ENCODE measurements at places on chromosomes 12 and 14. TPM values are rescaled to one million over a fixed set of nuclear protein-coding genes. Genes with fewer than 3 reads are reported as not detected.

The PTPN6 gene
- total RNA-seq: 0.88 TPM

The C12orf42 gene
- total RNA-seq: not detected

The PLEKHD1 gene
- 0.05 TPM for total RNA-seq

The PMEL gene
- total RNA-seq: 1.0 TPM

The TTC6 gene
- 2.6 TPM for total RNA-seq

The RNFT2 gene
- 11.0 TPM for total RNA-seq

The FZD10 gene
- total RNA-seq: not detected

The SCNN1A gene
- 1.0 TPM for total RNA-seq

The SOX5 gene
- total RNA-seq: 134 TPM

The EPYC gene
- not detected for total RNA-seq

The OR10P1 gene
- not detected for total RNA-seq

The PRORP gene
- total RNA-seq: 14.1 TPM

The LRP6 gene
- total RNA-seq: 40.1 TPM

The SYT10 gene
- 0.15 TPM for total RNA-seq

The TIMM9 gene
- 18.6 TPM for total RNA-seq

The KRT7 gene
- total RNA-seq: 37.9 TPM

The SLC7A7 gene
- total RNA-seq: 0.16 TPM

The CYP46A1 gene
- total RNA-seq: not detected

The ZFHX2 gene
- total RNA-seq: 0.26 TPM

The CLSTN3 gene
- 10.1 TPM for total RNA-seq

The KRT79 gene
- 0.34 TPM for total RNA-seq

The SYNDIG1L gene
- 0.03 TPM for total RNA-seq

The SERPINA12 gene
- not detected for total RNA-seq

The SYCP3 gene
- total RNA-seq: 0.08 TPM

The ERBB3 gene
- 156 TPM for total RNA-seq

The SPRYD3 gene
- 17.5 TPM for total RNA-seq

The POTEM gene
- total RNA-seq: 1.9 TPM

The BATF gene
- not detected for total RNA-seq

The IQSEC3 gene
- under 0.01 TPM for total RNA-seq

The CCDC85C gene
- 7.3 TPM for total RNA-seq

The CDCA3 gene
- total RNA-seq: 88.8 TPM

The KCNK13 gene
- not detected for total RNA-seq

The IGFBP6 gene
- total RNA-seq: 347 TPM

The FBLN5 gene
- total RNA-seq: 0.23 TPM

The CPNE6 gene
- not detected for total RNA-seq

The GALNT6 gene
- total RNA-seq: 9.7 TPM

The KCNMB4 gene
- 0.53 TPM for total RNA-seq

The ACRBP gene
- not detected for total RNA-seq

The CLEC2A gene
- total RNA-seq: not detected

The GPR137C gene
- total RNA-seq: not detected

The OR6C2 gene
- total RNA-seq: not detected

The PTPN21 gene
- 1.7 TPM for total RNA-seq
